Pancreas (tissue), 10 donors: ENCODE measurements at places on chromosomes 1 and 21. TPM values are rescaled to one million over a fixed set of nuclear protein-coding genes. Genes with fewer than 3 reads are reported as not detected.

The LCE1B gene
- total RNA-seq = not detected

GRCh38 chr1:156594190-156594589 is 2.6 kb downstream of the NAXE start:
- DNase-seq = no peak

DNA sequence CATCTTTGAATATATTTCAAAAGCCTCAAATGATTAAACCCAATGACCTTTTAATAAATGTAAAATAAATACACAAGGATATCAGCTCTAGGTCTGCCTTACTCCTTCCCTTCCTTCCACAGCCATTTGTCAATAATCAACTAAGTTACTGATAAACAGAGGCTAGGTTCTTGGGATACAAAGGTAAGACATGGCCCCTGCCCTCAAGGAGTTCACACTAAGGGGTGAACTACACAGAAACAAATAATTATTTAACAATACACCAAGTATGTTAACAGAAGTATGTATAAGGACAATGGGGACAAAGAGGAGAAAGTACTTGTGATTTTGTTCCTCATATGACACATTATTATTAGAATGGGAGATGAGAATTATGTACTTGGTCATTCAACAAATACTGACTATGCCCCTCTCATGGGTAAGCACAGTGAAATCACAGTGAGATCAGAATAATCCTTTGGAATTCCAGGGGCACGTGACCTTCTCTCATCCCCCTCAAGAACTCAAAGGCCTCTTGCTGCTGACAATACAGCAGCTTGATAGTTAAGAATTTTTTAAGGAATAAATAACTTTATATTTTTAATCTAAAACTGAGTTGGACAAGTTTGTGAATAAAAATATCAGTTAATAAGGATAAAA is 40.2 kb downstream of the ATP1B1 start:
- no peak for DNase-seq

DNA sequence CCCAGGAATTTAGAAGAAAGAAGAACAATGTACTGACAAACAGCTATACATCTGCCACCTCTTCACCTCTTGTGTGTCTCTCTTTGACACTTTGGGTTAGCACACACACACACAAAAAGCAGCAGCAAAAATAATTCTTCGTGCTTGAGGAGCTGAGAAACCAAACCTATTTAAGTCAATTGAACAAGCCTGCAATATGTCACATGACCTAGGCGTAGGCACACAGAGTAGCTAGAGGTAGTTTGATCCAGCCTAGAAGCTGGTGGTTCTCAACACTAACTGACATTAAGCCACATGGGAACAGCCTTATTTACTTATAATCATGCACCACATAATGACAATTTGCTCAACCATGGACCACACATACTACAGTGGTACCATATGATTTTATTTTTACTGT is 32.3 kb downstream of the RRAGC start:
- no peak for DNase-seq

GRCh38 chr1:50970509-50970887 is 453 bp downstream of the CDKN2C start:
- no peak for DNase-seq

- no peak for DNase-seq
Observed at GRCh38 chr1:2951856-2952255, 69.4 kb upstream of the ACTRT2 start.

The GBP1 gene
- 3.4 TPM for total RNA-seq

GRCh38 chr1:113185463-113186104 is 112.6 kb downstream of the LRIG2 start:
- DNase-seq = no peak

GRCh38 chr1:23194119-23194984 is 22.9 kb downstream of the HTR1D start:
- DNase-seq = no peak

- DNase-seq = no peak
Observed at GRCh38 chr21:43626390-43626789, 32.9 kb downstream of the HSF2BP start.

- no peak for DNase-seq
Observed at GRCh38 chr1:109634292-109634691, 14.7 kb downstream of the AMPD2 start.

DNA sequence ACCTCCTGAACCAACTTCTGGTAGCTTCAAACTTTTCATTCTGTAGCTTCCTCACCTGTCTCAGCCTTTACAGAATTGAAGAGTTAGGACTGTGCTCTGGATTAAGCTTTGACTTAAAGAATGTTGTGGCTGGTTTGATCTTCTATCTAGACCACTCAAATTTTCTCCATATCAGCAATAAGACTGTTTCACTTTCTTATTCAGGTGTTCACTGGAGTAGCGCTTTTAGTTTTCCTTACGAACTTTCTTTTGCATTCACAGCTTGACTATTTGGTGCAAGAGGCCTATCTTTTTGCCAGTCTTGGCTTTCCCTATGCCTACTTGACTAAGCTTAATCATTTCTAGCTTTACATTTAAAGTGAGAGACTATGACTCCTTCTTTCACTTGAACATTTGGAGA is 31.5 kb downstream of the FGGY start:
- no peak for DNase-seq

The ACTN2 gene
- 2.1 TPM for total RNA-seq

The OR2T34 gene
- total RNA-seq = not detected

The SPATA45 gene
- not detected for total RNA-seq

The A3GALT2 gene
- total RNA-seq = not detected

DNA sequence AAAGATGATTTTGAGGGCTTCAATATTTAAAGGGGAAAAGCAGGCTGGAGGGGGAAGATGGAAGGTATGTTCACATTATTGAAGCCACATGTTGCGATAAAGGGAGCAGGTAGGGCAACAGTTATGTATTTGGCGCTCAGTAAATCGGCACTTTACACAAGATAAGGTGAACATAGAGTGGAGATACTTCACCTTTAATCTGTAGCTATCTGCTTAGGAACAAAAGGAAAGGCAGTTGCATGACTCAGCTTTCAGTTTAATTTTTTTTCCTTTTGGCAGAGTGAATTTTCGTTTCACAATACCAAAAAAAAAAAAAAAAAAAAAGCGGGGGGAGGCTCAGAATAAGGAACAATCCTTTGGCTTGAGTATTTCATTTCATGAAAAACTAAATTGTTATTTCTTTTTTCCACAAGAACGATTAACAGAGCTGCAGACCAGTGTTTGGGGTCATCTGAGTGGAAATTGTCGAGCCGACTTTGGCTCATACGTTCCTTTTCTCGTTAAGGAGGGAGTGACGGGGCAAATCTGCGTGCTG is 1.1 kb upstream of the COQ8A start:
- no peak for DNase-seq
